ENCODE measurements at places on chromosomes 12 and 14. TPM values are rescaled to one million over a fixed set of nuclear protein-coding genes. Genes with fewer than 3 reads are reported as not detected.

DNA sequence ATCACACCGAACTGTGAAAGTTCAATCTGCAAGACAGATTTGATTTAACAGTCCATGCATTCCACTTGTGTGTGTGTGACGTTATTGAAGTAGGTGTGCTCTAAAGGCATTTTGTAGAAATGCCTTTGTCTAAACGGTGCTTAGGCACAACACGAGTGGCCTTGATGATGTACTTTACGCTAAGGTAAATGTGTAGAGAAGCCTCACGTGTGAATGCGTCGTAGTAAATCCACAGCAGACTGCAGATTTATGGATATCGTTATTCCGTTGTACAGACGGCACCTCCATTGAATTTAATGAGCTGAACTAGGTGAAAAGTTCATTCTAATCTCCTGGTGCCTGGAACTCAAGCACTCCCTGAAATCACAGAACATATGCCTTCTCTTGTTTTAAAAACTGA is 202.8 kb upstream of the STXBP6 start:
- no peak for DNase-seq

DNA sequence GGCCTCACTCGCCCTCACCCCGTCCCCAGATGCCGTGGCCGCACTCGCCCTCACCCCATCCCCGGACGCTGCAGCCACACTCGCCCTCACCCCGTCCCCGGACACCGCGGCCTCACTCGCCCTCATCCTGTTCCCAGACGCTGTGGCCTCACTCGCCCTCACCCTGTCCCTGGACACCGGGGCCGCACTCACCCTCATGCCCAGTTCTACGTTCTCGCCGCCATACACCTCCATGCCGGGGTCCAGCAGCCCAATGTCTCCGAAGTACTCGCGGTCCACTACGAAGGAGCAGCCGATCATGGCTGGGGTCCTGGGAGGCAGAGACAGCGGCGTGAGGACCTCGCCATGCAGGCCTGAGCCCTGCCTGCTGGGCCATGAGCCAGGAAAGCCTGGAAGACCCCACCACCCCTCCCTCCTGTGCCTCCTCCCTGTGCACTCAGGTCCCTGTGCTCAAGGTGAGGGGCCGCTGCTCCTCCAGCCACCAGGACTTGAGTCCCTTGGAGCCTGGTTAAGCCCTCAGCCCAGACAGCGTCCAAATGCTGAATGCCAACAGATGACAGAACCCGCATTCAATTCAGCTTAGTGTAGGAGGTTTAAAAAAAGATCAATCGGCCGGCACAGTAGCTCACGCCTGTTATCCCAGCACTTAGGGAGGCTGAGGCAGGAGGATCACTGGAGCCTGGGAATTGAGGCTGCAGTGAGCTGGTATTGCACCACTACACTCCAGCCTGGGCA is 81.5 kb downstream of the GALNT9 start:
- no peak for DNase-seq

Gene STX2
- 30.3 TPM for total RNA-seq

Gene KRT6C
- 2.6 TPM for total RNA-seq

Gene DPY19L2
- total RNA-seq, result 22.9 TPM

Gene CCER1
- total RNA-seq, result 1.4 TPM

DNA sequence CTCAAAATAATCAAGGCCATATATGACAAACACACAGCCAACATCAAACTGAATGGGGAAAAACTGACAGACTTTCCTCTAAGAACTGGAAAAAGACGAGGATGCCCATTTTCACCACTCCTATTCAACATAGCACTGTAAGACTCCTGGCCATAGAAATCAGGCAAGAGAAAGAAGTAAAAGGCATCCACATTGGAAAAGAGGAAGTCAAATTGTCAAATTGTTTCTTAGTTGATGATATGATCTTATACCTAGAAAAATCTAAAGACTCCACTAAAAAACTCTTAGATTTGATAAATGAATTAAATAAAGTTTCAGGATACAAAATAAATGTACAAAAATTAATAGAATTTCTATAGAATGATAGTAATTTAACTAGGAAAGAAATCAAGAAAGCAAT is 11.2 kb downstream of the OR8S1 start:
- no peak for DNase-seq

DNA sequence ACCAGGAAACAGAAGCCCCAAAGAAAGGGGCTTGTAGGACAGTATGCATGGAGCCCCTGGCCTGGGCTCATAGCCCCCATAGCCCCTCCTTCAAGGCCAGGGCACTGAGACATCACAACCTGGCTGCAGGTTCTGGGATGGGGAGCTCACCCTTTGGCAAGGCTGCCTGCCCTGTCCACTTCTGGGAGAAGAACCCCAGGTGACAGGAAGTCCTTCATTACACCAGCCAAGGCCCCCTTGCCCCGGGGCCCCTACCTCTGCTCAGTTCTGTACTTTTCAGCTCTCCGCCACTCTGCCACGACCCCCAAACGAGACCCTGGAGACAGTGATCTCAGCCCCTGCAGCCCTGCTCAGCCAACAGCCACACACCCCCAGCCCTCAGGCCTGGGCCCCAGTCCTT is 223.2 kb upstream of the RTL1 start:
- DNase-seq, result no peak

DNA sequence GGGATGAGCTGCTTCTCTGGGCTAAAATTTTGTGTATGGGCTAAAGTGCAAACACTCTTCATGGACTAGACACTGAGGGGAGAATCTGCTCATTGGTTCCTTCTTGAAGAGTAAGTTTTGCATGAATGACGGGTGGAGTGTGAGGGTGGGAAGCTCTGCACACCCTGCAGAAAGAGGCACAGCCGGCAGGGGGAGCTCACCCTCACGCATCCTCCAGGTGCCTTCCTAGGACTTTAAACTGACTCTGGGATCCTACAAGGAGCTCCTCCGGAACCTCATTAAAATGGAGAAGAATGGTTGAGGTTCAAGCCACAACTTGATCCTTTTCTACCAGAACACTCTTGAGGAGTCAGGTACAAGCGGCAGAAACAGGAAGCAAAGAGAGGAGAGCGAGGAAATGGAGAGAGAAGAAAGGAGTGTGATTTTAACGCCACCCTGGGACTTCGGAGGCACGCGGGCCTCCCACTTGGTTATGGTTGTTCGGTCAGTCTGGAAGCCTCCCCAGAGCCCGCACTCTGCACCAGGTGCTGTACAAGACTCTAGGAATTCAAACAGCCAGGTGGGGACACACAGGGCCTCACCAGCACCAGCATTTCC is 87.5 kb downstream of the SETD3 start:
- peak; percentile 14 for DNase-seq

GRCh38 chr14:91331721-91332120 is 85.9 kb downstream of the CCDC88C start:
- DNase-seq, result no peak

Gene MSI1
- total RNA-seq, result 0.96 TPM

DNA sequence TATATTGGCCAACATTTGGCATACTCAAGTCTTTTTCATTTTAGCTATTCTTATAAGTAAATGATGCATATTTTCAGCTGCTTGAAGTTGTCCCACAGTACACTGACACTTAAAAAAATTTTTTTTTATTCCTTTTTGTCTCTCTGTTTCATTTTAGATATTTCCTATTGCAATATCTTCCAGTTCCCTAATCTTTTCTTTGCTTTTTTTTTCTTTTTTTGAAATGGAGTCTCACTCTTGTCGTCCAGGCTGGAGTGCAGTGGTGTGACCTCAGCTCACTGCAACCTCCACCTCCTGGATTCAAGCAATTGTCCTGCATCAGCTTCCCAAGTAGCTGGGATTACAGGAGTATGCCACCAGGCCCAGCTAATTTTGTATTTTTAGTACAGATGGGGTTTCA is 217.4 kb upstream of the KRR1 start:
- no peak for DNase-seq

DNA sequence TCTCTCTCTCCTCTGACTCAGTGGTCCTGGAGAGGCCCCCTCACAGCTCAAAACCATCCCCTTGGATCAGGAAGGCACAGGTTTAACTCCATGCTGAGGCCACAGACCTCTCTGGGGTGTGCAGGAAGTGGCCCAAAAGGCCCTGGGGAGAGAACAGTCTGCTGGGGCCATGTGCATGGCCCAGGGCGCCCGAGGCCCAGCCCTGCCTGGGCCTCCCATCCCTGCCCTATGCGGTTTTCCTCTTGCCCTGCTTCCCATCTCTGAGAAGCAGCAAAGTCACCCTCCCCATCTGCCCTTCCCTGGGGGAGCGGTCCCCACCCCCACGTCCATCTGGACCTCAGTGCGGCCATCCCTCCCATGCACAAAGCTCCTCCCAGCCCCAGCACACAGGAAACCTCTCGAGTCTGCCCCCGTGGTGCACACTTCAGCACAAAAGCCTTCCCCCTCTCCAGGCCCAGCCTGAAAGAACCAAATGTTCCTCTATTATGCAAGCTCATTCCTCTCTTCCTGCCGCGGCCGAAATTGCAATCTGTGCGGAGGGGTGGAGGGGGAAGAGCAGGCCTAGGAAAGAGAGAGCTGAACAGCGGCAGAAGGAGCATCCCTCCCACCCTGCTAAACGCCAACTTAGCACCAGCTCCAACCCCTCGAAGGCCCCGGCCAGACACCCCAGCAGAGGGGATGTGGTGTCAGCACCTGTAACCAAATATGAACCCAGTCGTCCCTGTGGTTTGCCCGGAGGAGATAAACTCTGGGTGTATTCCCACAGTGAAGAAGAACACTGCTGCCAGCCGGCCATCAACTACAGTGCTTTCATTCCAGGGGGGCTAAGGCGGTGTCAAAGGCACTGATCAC is 108.5 kb downstream of the SCARB1 start:
- peak; percentile 93 for DNase-seq

DNA sequence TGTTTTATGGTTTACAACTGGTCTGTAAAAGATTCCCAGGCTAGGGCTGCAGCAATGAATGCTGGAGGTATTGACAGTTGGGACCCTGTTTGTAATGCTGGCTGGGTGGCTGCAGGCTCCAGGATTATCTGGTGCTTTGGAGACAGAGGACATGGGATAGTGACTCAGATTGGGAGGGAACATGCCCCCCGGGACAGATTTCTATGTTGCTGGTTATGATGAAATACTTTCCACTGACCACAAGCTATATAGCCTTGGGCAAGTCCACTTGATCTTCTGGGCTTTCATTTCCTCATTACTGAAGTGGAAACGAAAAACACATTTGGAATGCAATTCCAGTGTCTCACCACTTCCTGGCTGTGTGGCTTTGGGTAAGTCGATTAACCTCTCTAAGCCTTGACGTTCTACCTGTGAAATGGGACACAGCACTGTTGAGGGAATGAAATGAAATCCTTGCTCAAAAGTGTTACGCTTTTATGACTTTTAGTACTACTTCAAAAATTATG is 6.3 kb upstream of the TPCN1 start:
- DNase-seq, result peak; percentile 54

DNA sequence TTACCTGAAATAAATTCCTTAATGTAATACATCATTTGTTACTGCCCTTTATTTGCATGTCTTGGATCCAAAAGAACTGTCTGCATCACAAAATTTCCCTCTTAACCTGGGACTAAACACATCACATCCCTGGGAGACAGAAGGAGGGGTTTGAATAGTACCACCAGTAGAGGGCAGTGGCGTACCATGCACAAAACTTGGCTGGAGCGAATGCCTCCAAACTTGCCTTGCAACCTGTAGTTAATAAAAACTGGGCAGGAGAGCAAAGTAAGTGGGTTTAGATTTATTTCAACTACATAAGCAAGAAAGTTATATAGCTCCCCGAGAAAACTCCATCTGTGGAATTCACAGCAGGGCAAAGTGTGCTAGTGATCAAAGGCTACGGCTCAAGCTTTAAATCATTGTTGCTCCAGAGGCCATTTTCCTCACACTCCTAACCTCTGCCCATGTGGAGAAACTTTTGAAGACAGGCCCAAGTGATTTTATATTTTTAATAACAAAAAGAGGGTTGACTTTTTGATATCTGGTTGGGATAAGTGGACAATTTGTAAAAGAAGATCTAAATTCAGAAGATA is 1176.7 kb upstream of the SEL1L start:
- peak; percentile 64 for DNase-seq

DNA sequence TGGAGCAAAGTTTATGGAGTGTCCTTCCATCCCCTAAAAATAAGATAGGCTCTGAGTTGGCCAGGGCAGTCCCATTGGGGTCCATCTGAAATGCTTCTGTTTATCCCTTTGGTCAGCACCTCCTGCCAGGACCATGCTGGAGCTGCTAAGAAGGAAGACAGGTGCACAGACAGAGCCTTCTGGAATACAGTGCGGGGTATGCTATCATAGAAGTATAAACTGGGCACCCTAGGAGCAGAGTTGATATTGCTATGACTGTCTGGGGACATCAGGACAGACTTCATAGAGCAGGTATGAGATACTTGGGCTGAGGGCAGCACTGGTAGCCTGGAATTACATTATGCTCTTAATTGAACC is 170.4 kb upstream of the HIF1A start:
- no peak for DNase-seq

GRCh38 chr12:56634837-56635791 is 5.0 kb upstream of the BAZ2A start:
- peak; percentile 85 for DNase-seq

Gene KLRD1
- 5.1 TPM for total RNA-seq

DNA sequence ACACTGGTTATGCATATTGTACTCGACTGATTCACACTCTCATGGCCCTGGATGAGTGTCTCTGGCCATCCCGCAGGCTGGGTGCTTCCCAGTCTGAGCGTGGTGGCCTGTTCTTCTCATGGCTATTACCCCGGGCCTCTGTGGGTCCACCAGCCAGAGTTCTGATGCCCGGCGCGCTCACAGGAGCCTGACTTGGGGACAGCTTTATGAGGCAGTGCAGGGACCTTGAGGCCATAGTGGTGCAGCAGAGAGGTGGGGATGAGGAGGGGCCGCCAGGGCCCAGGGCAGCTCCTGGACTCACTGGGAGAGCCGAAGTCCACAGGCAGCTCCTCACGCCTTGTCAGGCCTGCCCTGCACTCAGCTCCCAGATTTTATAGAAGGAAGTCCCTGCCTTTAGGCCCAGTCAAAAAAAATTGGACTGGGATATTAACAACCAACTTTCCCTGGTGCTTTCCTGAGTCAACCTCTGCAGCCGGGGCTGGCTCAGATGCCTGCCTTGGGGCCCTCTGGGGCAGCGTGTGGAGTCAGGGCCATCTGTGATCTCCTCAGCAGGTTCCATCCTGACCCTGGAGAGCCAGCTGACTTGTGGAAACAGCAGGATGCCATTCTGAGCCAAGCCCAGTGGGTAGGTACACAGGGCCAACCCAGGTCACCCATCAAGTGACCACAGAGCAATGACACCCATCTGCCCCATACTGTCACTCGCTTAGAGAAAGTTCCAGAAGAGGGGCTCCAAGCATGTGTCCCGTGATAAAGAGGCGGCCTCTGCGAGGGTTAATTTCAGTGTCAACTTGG is 89.4 kb upstream of the DIO3 start:
- no peak for DNase-seq

GRCh38 chr12:7321624-7322023 is 17.8 kb downstream of the ACSM4 start:
- no peak for DNase-seq

DNA sequence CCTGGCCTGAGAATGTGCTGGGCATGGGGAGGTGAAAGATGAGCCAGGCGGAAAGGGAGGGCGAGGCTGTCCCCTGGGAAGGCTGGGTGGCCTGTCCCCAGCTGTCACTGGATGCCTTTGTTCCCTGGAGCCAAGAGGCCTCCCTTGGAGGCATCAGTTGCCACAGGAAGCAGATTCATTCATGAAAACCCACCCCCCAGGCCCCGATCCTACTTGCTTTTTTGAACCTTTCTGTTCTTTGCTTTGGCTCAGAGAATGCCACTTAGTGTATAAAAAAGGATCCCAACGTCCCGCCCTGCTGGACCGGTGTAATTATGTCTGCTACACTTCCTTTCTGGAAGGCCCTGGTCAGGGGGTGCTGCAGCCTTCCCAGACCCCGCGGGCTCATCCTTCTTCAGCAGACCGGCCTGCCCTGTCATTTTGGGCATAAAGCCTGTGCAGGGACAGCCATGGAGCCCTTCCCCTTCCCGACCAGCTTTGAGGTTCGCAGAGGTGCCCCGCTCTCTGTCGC is 220.2 kb downstream of the SLC41A2 start:
- DNase-seq, result no peak

Gene DNAH10
- total RNA-seq, result 0.72 TPM

Data from umbilical cord (tissue), 2 donors.